ENCODE measurements at places on chromosomes 6 and 20.

DNA sequence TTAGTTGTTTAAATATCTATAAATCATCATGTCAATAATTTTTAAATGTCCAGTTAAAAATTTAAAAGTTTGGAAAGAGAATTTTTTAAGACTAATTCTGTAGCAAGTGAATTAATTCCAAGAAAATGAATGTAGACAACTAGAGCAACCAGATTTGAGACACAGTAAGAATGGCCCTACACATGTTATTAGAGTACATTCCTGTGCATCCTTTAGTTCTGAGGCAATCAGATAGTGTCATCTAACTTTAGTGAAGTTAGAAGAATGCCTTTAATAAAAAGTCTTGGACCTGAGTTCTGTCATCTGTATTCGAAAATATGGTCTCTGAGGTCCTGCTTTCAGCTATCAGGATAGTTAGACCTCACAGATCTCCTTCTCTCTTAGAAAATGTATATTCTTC lies 63.7 kb downstream of the HIVEP2 start:
- DNase-seq, result no peak

GRCh38 chr6:139355172-139355571 lies 19.3 kb downstream of the CITED2 start:
- DNase-seq, result no peak

GRCh38 chr20:49685161-49685601 lies 28.5 kb downstream of the B4GALT5 start:
- DNase-seq, result no peak

- no peak for DNase-seq
These were observed 1.4 kb upstream of the ULBP3 start for GRCh38 chr6:150070236-150070818.

- DNase-seq, result no peak
These were observed 30.9 kb upstream of the SMOC2 start for GRCh38 chr6:168410035-168410434.

GRCh38 chr20:3238616-3239025 lies 369 bp downstream of the SLC4A11 start:
- no peak for DNase-seq

- DNase-seq, result no peak
These were observed 19.0 kb upstream of the TLDC2 start for GRCh38 chr20:36856691-36857635.

- no peak for DNase-seq
These were observed 410.5 kb upstream of the RNF217 start for GRCh38 chr6:124551711-124552233.

- DNase-seq, result no peak
These were observed 92.4 kb downstream of the PRND start for GRCh38 chr20:4813863-4814695.

DNA sequence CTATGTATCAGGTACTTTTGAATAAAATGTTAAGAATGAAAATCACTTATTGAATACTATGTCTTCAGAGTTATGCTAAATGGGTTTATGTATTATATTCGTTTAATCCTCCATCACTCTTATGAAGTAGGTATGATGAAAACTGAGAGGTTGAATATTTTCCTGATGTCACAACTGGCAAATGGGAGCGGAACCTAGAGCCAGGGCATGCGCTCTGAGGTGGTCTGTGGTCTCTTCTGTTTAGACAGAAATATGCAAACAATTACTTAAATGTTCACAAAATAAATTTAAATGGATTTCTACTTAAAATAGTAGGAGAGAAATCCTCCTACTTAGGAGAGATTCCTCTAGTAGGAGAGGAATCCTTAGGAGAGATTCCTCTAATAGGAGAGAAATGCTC lies 21.3 kb upstream of the UTRN start:
- DNase-seq, result no peak

DNA sequence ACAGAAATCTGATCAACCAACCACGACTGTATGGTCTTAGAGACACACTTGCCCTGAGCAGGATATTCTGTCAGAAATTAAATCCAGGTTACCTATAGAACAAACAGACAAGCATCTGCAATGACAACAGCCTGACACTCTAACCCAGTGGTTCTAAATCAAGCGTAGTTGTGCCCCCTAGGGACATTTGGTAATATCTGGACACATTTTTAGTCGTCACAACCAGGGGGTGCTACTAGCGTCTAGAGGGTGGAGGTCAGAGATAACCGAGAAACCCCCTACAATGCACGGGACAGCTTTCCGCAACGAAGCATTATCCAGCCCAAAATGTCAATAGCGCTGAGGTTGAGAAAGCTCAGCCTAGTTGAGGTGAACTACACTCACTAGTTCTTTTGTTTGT lies 32.3 kb downstream of the ID4 start:
- DNase-seq, result no peak

DNA sequence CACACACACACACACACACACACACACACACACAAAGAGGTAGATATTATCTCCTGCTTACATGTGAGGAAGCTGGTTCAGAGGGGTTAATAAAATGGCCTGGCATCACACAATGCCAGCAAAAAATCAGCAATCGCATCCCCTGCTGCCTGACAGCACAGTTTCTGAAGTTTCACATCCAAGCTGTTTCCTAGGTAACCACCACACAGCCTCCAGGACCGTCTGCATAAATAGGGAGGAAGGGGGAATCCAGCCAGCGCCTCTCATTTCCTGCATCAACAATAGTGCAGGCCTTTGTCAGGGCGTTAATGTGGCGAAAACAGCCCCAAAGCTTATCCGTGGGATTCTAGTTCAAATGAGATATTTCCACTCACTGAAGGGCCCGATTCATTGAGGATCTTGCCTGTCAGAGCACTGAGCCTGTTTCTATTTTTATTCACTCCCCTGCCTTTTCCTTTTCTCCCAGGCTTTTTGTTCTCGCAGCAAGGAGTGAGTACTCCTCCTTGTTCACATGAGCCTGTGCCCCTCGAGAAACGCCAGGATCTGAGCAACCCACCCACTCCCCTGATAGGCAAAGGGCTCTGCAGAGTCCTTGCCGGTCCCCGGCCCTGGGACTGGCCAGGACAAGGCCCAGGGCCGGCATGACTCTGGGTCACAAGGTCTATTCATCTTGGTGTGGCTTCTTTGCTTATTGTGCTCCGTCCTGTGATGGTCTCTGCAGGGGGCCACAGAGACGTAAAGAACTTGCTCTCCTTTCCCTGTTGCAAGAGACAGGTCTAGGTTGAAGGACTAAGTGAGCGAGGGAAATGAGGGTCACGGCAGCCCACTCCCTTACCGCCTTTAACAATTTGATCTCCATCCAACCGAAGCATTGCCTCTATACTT lies 32.7 kb downstream of the TUBB2B start:
- no peak for DNase-seq

DNA sequence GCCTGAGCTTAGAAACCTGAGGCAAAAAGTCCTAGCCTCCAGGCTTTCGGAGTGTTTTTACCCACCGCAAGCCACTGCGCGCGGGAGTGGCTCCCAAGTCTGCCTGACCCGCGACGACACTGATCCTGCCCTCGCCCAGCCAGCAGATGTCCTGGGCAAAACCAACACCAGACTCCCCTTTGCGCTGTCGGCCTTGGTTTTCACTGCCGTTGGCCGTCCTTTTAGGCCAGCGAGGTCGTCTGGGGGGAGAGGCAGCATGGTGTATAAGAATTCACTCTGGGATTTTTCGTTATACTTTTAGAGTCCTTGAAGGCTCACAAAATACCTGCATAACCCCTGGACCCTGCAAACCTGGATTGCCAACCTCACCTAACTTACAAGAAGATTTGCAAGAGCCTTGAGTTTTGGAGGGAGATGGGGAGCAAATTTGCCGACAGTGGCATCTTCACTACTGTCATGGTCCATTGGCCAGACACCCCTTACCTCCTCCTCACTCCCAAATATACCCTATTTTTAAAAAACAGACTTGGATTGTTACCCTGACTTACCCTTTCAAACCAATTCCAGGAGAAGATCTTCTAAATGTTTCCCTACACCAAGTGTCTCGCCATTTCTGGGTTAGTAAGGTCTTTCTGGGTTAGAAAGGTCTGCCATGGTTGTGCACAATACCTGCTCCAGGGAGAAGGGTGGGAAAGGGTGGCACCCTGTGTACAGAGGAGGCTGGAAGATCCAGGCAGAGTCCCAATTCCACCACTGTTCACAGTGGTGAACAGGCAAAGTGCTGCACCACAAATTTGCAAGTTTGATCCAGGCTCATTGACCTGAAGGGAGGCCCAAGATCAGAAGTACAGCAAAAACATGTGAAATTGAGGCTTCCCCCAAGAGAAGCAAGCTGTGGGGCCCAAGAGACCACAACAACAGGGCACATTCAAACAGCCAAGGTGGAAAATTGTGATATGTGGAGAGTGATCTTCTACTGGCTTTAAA lies 4.4 kb downstream of the FOXA2 start:
- no peak for DNase-seq

DNA sequence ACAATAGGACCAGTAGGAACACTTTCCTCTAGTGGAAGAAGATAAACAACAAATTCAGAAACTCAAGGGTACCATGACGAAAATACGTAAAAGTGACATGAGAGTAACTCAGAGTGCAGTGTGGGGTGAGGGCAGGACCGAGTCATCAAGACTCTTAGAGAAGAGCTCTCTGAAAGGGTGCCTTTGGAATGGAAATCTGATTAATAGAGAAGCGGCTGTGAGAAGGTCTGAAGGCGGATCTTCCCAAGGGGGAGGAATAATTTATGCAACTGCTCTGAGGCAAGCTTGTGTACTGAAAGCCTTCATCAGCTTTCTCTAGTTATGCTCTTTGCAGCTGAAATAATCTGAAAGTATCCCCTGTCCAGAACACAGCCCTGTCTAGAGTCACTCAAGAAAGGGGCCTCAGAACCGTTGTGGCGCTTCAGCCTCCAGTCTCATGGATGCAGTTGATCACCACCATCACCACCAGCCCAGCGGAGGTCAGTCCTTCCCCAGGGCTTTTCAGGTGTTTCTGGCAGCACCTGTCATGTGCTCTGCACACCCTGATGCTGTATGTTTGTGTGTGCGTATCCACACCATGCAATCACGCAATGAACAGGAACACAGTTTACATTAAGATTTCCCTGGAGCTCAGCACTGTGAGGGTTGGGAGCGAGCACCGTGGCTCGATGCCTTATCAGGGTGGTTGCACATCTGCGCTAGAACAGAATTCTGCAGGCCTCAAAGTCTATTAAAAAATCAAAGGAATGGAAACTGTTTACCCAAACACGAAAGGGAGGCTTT lies 396.5 kb downstream of the SMOC2 start:
- no peak for DNase-seq

GRCh38 chr6:45504947-45505346 lies 127.2 kb upstream of the SUPT3H start:
- DNase-seq, result no peak

DNA sequence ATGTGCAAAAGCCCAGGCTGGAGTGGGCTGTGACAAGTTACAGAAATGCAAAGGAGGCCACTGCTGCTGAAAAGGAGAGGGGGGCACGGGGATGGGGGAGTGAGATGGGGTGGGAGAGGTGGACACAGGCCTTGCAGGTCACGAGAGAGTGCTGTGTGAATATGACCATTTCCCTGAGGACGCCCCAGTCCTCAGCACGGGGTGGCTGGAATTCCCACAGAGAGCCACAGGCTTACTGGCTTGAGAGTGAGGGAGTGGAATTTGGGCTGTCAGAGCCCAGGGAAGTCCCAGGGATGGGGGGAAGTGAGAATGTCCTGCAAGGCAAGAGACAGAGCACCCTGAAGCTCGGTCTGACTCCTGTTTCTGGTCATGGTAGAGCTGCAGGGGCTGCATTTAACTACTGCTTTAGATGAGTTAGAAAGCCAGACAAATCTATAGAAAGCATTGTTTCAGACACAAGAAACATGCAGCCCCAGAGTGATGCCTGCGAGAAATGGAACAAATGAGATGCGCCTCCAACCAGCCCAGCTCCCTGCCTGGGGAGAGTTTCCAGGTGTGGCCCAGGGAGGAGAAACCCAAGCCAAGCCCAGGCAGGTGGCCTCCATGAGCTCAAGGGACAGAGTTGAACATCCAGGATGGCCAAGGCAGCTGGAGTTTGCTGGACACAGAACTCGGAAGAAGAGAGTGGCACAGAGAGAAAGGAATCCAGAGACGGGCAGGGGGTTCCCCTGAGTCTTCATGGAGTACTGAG lies 30.5 kb downstream of the NPEPL1 start:
- no peak for DNase-seq

DNA sequence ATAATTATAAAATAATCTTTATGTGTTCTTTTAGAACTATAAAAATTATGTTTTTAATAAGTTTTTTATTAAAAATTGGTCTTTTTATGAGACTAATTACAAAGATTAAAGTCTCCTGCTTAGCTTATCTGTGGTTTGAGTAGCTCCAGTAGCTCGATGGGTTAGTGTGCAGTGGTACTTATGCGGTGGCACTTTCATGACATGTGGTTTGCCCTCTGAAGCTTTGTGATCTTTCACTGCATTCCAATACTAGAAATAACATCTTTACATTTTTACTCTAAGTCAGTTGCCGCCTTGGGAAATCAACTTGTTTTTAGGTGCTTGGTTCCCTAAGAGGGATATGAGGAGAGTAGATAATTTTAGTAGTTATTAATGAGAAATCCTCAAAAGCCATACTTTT lies 699.5 kb upstream of the FLRT3 start:
- DNase-seq, result no peak

DNA sequence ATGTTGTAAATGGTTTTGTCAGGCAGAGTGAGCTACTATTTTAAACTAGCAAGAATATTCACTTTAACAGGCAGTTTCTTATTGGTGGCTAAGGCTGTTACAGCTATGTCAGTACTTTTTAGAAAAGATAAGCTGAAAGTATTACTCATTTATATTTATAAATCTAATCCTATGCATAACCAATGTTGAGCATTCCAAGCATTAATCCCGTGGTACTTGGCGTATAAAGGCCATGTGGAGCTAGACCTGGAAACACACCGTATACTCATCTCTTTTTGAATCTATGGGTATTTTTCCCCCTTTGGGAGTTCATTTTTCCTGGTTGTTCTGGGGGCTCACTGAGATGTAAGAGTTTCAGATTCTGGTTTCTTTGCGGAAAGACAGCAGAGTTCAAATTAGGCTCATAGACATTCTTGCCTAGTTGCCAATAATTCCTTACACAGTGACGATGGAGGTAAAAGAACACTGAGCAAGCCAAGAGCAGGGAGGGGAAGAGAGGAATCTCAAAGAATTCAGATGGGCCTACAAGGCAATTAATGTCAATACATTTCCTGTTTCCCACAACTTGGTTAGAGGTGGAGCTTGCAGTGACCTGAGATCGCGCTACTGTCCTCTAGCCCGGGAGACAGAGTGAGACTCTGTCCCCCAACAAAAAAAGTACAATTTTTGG lies 211.5 kb downstream of the SOX4 start:
- DNase-seq, result no peak

DNA sequence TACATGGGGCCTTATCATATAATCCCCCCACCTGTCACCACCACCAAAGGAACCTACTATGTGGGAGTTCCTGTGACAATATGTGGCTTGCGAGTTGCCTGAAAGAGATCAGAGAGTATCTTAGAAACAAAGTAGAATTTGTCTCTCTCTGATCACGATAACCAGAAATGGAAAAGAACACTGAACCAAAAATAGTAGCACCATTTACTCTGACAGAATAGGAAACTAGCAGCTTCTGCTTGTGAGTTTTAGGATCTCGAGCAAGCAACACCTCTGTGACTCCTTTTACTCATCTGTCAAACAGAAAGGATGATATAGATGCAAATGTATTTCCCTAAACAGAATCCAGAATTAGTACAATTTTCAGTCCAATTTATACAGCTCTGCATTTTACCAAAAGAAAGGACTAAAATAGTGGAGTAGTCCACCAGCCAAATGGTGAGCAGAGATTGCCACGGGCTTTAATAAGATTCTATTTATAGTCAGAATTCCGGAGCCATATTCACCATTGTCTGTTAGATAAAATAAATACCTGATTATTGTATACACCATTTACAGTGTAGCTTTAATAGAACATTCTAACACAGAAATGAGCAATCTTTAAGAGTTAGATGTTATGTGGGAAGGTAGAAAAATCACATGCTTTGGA lies 19.9 kb upstream of the STMND1 start:
- DNase-seq, result no peak

- DNase-seq, result no peak
These were observed at the start of gene BPIFB1 for GRCh38 chr20:33282991-33283555. TSS of gene BPIFB1 (plus strand) at chr20:33283214. CDS start at chr20:33286074, 2,860 bp downstream.
